Ovary (tissue), 10 donors: ENCODE measurements at places on chromosomes 7 and 10. TPM values are rescaled to one million over a fixed set of nuclear protein-coding genes. Genes with fewer than 3 reads are reported as not detected.
A peak's percentile ranks its signal among the peaks of the same experiment; 100 is the strongest.

DNA sequence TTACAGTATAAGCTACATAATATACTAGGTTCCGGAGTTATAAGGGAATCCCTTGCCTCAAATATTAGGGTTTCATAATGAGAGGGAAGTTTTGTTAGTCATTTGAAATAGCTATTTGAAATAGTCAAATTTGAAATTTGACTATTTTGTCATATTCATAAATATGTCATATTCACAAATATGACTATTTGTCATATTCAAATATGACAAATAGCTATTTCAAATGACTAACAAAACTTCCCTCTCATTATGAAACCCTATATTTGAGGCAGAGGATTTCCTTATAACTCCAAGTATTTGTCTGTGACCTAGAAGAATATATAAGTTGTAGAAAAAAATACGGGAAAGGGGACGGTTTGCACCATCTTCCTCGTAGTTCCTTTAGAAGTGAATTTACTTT is 76.6 kb downstream of the HDAC9 start:
- no peaks in the 10 kb centered on the region for H3K36me3 ChIP-seq
- H3K27me3 ChIP-seq, result no peaks in the 10 kb centered on the region
- DNase-seq, result no peak
- H3K27ac ChIP-seq, result no peak overlapping the region
- H3K4me3 ChIP-seq, result no peak overlapping the region
- H3K4me1 ChIP-seq, result no peaks in the 10 kb centered on the region

GRCh38 chr10:111130471-111130870 is 53.6 kb downstream of the ADRA2A start:
- no peaks in the 10 kb centered on the region for H3K36me3 ChIP-seq
- H3K4me3 ChIP-seq, result no peak overlapping the region
- no peaks in the 10 kb centered on the region for H3K4me1 ChIP-seq
- no peak overlapping the region for H3K27ac ChIP-seq

NKX1-2 gene
- total RNA-seq, result not detected

DNA sequence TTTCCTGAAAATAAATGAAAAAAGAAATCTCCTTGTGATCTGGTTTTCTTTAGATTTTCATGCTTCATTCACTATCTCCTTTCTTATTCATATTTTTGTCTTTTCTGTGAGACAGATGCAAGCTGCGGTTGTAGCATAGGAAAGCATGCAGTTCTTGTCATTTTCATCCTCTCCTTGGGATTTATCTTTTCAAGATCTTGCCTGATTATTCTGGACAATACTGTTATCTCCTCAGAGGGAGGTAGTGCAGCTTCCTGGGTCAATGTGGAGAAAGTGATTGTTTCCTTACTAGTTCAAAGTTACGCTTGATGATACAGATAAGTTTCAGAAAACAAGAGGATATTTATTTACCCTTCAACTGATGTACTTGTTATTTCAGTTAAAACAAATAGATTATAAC is 114.6 kb downstream of the CPED1 start:
- DNase-seq, result no peak
- no peaks in the 10 kb centered on the region for H3K27me3 ChIP-seq
- no peak overlapping the region for H3K4me3 ChIP-seq
- H3K4me1 ChIP-seq, result no peaks in the 10 kb centered on the region
- no peak overlapping the region for H3K27ac ChIP-seq

DNA sequence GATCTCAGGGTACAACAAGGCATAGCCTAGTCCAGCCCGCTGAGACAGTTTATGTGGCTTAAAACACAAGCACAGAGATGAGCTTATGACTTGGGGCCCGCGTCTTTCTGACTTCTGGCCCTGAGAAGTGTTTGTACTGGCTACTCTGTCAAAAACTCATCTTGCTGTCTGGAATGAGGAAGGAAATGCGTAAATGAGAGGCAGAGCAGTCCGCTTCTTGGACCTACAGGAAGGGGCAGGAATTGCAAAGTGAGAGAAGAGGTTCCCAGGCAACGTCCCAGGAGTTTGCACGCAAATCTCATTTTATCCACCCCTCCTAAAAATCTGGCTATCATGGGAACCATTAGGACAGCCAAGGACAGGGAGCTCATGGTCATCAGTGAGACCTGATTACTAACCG is 5.5 kb downstream of the ANXA11 start:
- peaks cover 32% of the 10 kb centered on the region for H3K4me1 ChIP-seq
- no peak overlapping the region for H3K27ac ChIP-seq
- no peak overlapping the region for H3K4me3 ChIP-seq

ITGA8 gene
- total RNA-seq, result 5.9 TPM

- H3K4me3 ChIP-seq, result no peak overlapping the region
- DNase-seq, result peak; percentile 57
- no peak overlapping the region for H3K27ac ChIP-seq
- peaks cover 20% of the 10 kb centered on the region for H3K4me1 ChIP-seq
Observed at GRCh38 chr7:152979376-152979775, 219.8 kb downstream of the ACTR3B start.

HPS1 gene
- 38.3 TPM for total RNA-seq

OPN4 gene
- total RNA-seq, result not detected

GRCh38 chr7:50721160-50721559 is 61.5 kb downstream of the GRB10 start:
- no peak overlapping the region for H3K4me3 ChIP-seq
- no peak for DNase-seq
- H3K27me3 ChIP-seq, result no peaks in the 10 kb centered on the region

- no peak overlapping the region for H3K4me3 ChIP-seq
- no peaks in the 10 kb centered on the region for H3K36me3 ChIP-seq
- no peak for DNase-seq
- H3K27ac ChIP-seq, result no peak overlapping the region
- H3K27me3 ChIP-seq, result no peaks in the 10 kb centered on the region
Observed at GRCh38 chr10:133072196-133072595, 15.5 kb upstream of the ADGRA1 start.

- H3K36me3 ChIP-seq, result no peaks in the 10 kb centered on the region
- no peaks in the 10 kb centered on the region for H3K4me1 ChIP-seq
- DNase-seq, result no peak
- H3K27ac ChIP-seq, result no peak overlapping the region
- H3K27me3 ChIP-seq, result no peaks in the 10 kb centered on the region
Observed at GRCh38 chr10:131068760-131069159, 242.8 kb downstream of the TCERG1L start.

DNA sequence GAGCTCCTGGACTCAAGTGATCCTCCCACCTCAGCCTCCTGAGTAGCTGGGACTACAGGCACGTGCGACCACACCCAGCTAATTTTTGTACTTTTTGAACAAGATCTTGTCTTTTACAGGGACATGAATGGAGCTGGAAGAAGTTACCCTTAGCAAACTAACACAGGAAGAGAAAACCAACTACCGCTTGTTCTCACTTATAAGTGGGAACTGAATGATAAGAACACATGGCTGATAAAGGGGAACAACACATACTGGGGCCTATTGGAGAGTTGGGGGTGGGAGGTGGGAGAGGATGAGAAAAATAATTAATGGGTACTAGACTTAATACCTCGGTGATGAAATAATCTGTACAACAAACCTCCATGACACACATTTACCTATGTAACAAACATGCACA is 70.9 kb upstream of the INHBA start:
- no peak overlapping the region for H3K27ac ChIP-seq
- no peak overlapping the region for H3K4me3 ChIP-seq
- no peaks in the 10 kb centered on the region for H3K36me3 ChIP-seq

GRCh38 chr10:78416031-78417011 is 382.7 kb downstream of the RPS24 start:
- peaks cover 6% of the 10 kb centered on the region for H3K4me1 ChIP-seq
- no peak for DNase-seq
- no peaks in the 10 kb centered on the region for H3K36me3 ChIP-seq
- no peak overlapping the region for H3K4me3 ChIP-seq

SAMD9L gene
- total RNA-seq, result 9.2 TPM

GRCh38 chr10:34427911-34428216 is 387.2 kb downstream of the PARD3 start:
- no peak overlapping the region for H3K4me3 ChIP-seq
- no peaks in the 10 kb centered on the region for H3K27me3 ChIP-seq
- no peaks in the 10 kb centered on the region for H3K36me3 ChIP-seq
- H3K4me1 ChIP-seq, result peaks cover 3% of the 10 kb centered on the region
- no peak overlapping the region for H3K27ac ChIP-seq

PILRB gene
- 41.1 TPM for total RNA-seq

- H3K36me3 ChIP-seq, result no peaks in the 10 kb centered on the region
- no peak overlapping the region for H3K27ac ChIP-seq
- DNase-seq, result no peak
- H3K4me3 ChIP-seq, result no peak overlapping the region
- peaks cover 6% of the 10 kb centered on the region for H3K4me1 ChIP-seq
Observed at GRCh38 chr7:32616625-32617024, 121.3 kb downstream of the AVL9 start.

NRG3 gene
- not detected for total RNA-seq

ABCB4 gene
- total RNA-seq, result 0.48 TPM

DNA sequence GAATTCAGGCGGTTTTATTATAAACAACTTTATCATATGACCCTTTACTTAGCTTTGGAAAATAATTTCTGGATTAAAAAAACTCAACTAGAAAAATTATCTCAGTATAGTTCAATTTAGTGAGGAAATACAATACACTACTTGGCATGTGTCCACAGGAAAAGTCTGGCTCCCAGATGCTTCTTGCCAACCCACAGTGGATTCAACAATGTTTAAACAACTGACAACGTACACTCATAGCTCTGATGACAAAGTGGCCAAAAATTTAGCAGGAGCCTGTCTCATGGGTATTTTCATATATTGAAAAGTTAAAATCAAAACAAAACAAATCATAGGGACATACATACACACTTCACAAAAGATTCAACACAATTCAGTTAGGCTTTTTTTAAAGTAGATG is 158.8 kb downstream of the SKAP2 start:
- H3K4me1 ChIP-seq, result peaks cover 2% of the 10 kb centered on the region
- no peak for DNase-seq
- H3K27ac ChIP-seq, result no peak overlapping the region
- no peaks in the 10 kb centered on the region for H3K27me3 ChIP-seq
- no peaks in the 10 kb centered on the region for H3K36me3 ChIP-seq

CCDC172 gene
- not detected for total RNA-seq

DNA sequence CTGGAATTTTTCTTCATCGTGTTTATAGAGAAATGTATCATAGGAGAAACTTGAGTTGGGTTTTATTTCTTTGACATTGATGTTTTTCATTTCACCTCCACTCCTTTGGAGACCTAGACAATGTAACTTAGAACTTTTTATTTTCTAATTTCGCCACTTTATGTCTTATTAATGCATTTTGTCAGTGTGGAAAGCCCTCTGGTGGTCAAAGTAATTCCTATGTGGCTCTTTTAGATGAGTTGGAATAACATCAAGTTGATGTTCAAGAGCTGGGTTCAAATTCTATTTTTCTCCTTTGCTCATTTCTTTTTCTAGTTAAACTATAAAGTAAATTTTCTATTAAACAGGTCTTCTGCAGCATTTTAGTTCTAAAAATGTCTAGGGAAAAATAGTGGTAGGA is 478.6 kb downstream of the LRMDA start:
- DNase-seq, result no peak
- H3K4me1 ChIP-seq, result no peaks in the 10 kb centered on the region
- H3K27me3 ChIP-seq, result no peaks in the 10 kb centered on the region
- no peak overlapping the region for H3K4me3 ChIP-seq
- H3K36me3 ChIP-seq, result no peaks in the 10 kb centered on the region
- H3K27ac ChIP-seq, result no peak overlapping the region

COL17A1 gene
- total RNA-seq, result 0.42 TPM

GRCh38 chr10:79496896-79497295 is 15.4 kb upstream of the EIF5AL1 start:
- no peaks in the 10 kb centered on the region for H3K4me1 ChIP-seq
- no peak for DNase-seq
- no peak overlapping the region for H3K27ac ChIP-seq
- H3K36me3 ChIP-seq, result no peaks in the 10 kb centered on the region
- no peak overlapping the region for H3K4me3 ChIP-seq

HABP2 gene
- 0.13 TPM for total RNA-seq

TMEM213 gene
- total RNA-seq, result not detected

- H3K36me3 ChIP-seq, result no peaks in the 10 kb centered on the region
- DNase-seq, result no peak
- H3K27me3 ChIP-seq, result no peaks in the 10 kb centered on the region
- no peak overlapping the region for H3K27ac ChIP-seq
- no peak overlapping the region for H3K4me3 ChIP-seq
- peaks cover 3% of the 10 kb centered on the region for H3K4me1 ChIP-seq
Observed at GRCh38 chr7:123975084-123975483, 50.0 kb downstream of the SPAM1 start.

DNA sequence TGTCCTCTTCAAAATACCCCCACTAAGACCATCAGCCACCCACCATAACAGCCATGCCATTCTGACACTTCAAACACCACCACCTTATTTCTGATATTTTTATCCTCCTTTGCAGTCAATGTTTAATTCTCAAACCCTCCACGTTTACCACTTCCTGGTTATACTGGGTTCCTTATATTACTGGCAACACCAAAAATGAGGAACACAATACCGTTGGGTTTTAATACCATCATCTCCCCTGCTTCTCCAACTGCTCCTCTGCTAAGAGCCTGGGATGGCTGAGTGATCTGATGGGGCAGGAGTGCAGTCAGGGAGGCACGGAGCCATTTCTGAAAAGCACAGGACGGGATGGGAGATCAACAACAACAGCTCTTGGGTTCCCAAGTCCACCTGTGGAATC is 140.5 kb downstream of the CHCHD3 start:
- no peaks in the 10 kb centered on the region for H3K27me3 ChIP-seq
- DNase-seq, result no peak
- H3K27ac ChIP-seq, result no peak overlapping the region
- H3K4me3 ChIP-seq, result no peak overlapping the region
- no peaks in the 10 kb centered on the region for H3K4me1 ChIP-seq

DNA sequence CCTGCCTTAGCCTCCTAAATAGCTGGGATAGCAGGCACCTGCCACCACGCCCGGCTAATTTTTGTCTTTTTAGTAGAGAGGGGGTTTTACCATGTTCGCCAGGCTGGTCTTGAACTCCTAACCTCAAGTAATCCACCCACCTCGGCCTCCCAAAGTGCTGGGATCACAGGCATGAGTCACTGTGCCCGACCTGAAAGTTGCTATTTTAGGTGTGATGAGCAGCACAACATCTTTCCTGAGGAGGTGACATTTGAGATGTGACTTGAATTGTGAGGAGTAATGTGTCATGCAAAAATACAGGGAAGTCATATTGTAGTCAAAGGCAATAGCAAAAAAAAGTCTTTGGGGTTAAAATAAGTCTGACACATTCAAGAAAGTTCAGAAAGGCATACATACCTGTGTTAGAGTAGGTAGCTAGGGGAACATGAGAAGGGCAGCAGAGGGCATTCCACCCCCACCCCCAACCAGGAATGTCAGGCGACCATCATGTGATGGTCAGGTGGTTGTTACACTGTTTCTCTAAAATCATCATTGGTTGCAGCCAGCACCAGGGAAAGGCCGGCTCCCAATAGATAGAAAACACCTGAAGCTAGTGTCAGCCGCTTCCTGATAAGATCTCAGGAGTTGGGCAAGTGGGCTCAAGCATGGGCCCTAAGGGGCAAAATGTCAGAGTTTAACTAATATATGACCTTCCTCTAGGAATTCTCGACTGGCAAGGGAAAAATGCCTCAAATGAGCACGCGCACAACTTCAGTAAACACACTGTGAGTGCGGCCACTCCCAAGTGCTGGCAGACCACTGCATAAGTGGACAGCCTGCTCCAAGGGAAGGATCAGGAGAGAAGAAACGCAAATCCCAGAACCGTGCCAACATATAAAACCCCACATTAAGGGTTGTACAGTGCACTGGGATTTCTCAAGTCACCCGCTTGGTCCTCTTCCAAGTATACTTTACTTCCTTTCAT is at the start of gene TACC2:
Gene TACC2 (plus strand): TSS at position 803 of the 964 bp plus-strand sequence. CDS start 32,819 bp downstream, outside the sequence.
- H3K27me3 ChIP-seq, result no peaks in the 10 kb centered on the region
- DNase-seq, result no peak
- no peaks in the 10 kb centered on the region for H3K4me1 ChIP-seq
- H3K27ac ChIP-seq, result no peak within 1 kb of the TSS
- H3K36me3 ChIP-seq, result no peaks in the 10 kb centered on the region
